Caki2 (cell line): ENCODE measurements at places on chromosomes 11 and 22. TPM values are rescaled to one million over a fixed set of nuclear protein-coding genes. Genes with fewer than 3 reads are reported as not detected.
A peak's percentile ranks its signal among the peaks of the same experiment; 100 is the strongest.

CTSW gene
- total RNA-seq: not detected in 2 replicates

FGF19 gene
- not detected in 2 replicates for total RNA-seq

DNA sequence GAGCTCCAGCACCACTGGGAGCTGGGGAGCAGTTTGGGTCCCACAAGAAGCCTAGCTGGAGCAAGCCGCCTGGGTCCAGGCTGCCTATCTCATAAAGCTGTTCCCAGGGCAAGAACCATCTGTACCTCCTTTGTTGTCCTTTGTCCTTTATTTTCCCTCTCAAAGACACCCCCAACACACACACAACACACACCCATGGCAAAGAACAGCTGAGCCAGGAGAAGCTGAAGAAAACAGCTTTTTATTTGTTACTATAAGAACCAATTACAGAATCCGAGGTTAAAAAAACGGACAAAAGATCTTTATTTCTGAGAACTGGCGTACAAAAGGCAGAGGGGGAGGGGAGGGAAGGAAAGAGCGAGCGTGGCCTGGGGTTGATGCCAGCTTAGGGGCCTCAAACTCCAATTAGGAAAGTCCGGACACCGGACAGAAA lies 1.7 kb upstream of the TUT1 start:
- DNase-seq: no peak

- DNase-seq: peak; percentile 37
These were observed 85.5 kb downstream of the ST3GAL4 start for GRCh38 chr11:126440792-126441514.

GRCh38 chr11:122363296-122363695 lies 247.3 kb upstream of the BLID start:
- DNase-seq: no peak
